Activated CD4-positive, alpha-beta T cell treated with anti-CD3 and anti-CD28 coated beads, Interleukin-2, amount 50 U/mL, for 48 hours (primary cell): ENCODE measurements at places on chromosomes 4 and X.
A peak's percentile ranks its signal among the peaks of the same experiment; 100 is the strongest.

GRCh38 chr4:17578482-17578891, 1.5 kb downstream of the LAP3 start:
- no peak for DNase-seq

GRCh38 chr4:87805971-87806370, 6.6 kb downstream of the IBSP start:
- no peak for DNase-seq

GRCh38 chr4:1222938-1223690, 25.8 kb downstream of the CTBP1 start:
- no peak for DNase-seq

DNA sequence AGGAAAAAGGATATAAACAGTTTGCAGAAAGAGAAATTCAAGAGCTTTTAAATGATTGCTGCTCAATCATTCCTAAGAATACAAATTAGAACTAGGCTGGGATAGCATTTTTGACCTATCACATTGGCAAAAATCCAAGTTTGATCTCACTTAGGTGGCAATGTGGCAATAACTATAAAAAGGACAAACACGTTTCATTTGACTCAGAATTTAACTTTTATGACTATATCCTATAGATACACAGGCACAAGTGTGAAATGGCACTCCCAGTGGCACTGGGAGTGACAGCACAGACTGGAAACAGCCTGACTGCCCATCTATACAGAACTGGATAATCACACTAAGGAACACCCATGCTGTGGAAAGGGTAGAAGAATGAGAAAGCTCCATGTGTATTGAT, 11.1 kb downstream of the CENPU start:
- no peak for DNase-seq

DNA sequence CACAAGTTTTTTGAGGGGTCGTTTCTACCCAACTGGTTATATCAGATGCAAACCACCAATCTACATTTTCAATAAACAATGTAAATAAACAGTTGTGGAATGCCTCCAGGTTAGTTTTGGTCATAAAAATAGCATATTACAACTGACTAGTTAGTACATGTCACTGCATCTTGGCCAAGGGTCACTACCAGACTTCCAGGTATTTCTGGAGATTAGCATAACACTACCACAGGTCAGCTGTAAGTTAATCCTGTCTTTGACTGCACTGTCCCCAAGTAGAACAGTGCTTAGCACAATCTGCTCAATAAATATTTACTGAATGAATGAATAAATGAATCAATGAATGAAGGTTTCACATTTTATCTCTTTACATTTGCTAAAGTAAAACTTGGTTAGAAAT, 64.4 kb downstream of the TBC1D19 start:
- DNase-seq: no peak

GRCh38 chr4:179465131-179465797, 2023.0 kb upstream of the AGA start:
- no peak for DNase-seq

DNA sequence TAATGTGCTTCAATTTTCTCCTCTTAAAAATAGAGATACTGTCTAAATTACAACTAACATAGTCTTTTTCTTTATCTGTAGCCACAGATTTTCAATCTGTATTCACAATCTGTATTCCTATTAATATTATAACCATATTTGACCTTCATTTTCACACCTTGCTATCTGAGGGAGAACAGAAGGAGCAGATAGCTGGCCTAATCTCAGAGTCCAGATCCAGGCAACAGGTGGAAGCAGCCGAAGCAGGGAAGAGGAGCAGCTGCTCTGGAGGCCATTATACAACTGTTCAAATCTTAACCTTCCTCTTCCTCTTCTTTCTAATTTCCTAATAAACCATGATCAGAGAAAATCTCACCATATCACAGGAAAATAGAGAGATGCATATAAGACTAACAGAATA, 14.2 kb downstream of the SEPSECS start:
- no peak for DNase-seq

GRCh38 chr4:76641351-76641750, 206.3 kb downstream of the SHROOM3 start:
- DNase-seq: no peak

GRCh38 chrX:144819406-144819805, 427.9 kb upstream of the SPANXN1 start:
- DNase-seq: no peak

DNA sequence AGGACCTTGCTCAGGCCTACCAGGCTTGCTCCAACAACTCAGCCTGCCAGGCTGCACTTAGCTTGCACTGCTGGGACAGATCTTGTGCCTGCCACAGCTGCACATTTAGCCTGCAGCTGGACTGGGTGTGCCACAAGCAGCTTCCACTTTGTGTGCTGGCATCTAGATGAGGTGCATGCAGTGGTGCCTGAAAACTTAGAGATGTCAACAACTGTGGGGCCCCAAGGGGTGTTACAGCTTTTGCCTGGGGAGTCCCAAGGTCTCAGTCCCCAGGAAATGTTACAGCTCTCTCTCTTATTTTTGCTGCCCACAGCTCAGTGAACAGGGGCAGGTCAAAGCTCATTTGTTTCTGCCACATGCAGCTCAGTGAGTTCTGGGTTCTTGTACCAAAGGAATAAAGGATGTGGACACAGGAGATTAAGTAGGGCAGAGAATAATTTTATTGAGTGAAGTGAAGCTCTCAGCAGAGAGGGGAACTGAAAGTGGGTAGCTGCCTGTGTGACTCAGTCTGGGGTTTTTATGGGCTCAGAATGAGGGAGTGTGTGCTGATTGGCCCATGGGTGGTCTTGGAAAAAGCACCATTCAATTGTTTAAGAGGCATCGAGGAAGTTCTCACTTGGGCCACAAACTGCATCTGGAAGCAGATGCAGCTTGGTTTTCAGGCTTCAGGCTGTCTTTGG, 828.3 kb downstream of the TECRL start:
- no peak for DNase-seq

DNA sequence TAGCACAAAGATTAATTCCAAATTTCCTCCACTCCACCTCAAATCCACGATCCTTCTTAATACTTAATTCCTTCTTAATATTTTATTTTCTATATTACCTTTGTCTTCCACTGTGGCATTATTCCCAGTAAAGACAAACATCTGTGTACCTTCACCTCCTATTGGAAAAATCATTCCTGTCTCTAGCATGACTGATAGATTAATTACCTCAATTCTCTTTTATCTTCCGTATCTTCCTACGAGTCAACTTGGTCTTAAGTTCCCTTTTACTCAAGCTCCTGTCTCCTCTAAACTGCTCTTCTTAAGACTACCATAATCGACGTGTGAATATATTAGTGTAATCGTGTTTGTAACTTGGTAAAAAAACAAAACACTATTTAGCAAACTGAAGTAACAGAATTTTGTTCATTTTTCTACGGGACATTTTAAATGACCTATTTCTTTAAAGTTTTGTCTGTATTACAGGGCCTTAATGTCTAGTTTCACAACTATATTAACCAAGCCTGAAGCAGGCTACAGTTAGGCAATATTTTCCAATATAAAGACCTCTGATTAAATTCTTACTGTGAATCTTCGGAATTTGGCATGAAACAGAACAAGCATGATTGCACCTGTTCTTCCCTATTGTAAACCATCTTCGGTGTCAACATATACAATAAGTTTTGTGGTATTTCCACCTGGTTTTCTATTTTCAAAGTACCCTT, 1.1 kb upstream of the USP38 start:
- no peak for DNase-seq

- DNase-seq: no peak
Measured at GRCh38 chr4:103012060-103012459, 7.4 kb downstream of the SLC9B1 start.

- no peak for DNase-seq
Measured at GRCh38 chr4:158778712-158779111, 9.9 kb downstream of the FNIP2 start.

DNA sequence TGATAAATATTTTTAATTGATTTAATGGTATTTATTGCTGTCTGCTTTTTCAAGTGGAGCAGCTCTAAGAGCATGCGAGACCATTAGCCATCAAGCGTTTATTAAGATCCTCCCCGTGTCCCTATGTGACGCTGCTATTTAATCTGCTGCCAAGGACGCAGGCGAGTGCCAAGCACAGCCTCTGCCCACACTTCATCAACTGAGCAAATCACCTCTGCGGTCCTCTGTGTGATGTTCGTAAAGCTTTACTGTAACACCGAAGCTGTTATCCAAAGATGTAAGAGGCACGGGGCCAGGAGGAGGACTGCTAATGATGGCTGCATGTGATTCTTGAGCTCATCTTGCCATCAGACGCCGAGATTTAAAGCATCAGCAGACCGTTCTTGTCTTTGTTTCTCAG, 79.5 kb downstream of the STOX2 start:
- DNase-seq: no peak

DNA sequence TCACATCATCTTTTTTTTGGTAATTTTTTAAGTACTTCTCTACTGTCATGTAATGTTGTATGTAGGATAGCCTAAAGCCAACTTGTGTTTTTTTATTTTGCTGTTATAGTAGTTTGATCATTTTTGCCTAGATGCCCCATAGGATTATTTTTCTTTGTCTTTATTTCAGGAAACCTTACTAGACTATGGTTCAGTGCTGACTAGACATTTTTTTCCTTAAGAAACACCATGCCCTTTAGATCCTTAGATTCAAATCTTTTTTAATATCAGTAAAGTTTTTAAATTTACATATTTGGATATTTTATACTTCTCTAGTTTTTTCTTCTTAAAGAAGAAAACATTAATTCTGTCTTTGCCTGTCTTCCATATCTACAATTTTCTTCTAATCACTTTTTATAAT, 221.3 kb downstream of the IDS start:
- no peak for DNase-seq

- no peak for DNase-seq
Measured at GRCh38 chr4:8394061-8394519, 46.4 kb downstream of the ACOX3 start.

GRCh38 chr4:188411805-188412204, 272.6 kb downstream of the TRIML1 start:
- no peak for DNase-seq

DNA sequence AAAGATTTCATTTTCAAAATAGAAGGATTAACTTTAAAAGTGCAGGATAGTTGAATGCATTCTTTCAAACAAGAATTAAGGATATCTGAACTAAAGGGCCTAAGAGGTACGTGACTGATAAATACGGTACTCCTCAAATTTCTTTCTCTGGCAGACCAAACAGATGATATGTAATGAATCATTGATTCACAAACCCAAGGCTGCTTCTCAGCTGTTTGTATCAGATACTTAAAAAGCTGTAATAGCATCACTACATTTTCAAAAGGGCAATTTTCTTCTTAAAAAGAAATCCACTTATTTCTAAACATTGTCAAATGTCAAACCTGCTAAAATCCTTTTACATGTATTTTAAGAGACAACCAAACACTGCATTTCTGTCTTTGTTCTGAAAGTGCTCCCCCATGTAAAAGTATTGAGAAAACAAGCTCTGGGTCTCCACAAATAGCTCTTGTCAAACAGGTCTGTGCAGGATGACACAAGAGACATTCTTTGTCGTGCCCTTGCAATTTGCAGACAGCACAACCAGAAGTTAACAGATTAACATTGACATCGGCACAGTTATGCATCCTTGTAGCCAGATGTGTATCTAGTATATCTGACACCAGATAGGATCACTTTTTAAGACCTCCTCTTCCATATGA, 82.0 kb downstream of the MANBA start:
- DNase-seq: no peak

- no peak for DNase-seq
Measured at GRCh38 chr4:114562176-114562904, 36.3 kb upstream of the UGT8 start.

DNA sequence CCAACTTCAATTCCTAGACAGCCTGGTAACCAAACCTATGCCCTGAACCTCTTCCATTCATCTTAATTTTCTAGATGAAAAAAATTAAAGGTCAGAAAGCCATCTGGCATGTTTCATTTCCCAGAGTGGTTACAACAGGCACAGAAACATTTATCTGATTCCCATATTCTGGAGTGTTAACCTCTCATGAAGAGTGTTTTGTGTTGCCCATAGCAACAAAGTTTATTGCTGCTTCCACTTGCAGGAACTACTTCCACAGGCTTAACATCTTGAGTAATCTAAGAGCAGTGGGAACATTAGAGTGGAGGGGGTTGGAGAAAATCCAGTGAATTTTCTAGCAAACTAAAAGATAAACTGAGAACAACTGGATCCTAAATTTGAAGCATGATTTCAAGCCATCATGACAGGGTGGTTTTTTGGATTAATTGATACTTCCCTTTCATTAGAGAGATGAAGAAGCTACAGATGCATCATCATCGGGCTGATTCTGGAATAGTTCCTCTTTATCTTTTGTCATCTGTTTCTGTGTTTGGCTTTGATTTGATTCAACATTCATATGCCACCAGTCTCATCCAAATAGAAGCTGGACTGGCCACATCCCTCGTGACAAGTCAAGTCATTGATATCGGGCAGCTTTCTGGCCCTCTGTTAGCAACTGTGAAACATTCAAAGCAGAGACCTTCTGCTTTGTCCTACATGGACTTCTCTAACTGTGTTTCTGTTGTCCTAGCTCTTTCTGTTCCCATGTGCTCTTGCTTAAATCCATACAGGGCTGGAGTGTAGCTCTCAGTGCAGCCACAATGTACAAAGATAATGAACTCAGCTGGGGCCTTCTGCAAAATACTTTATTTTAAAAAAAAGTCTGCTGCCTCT, 167.3 kb downstream of the MID1IP1 start:
- no peak for DNase-seq

- no peak for DNase-seq
Measured at GRCh38 chrX:139720136-139720535, 12.2 kb upstream of the MCF2 start.

GRCh38 chrX:131816551-131817136, 206.5 kb upstream of the STK26 start:
- DNase-seq: peak; percentile 59

DNA sequence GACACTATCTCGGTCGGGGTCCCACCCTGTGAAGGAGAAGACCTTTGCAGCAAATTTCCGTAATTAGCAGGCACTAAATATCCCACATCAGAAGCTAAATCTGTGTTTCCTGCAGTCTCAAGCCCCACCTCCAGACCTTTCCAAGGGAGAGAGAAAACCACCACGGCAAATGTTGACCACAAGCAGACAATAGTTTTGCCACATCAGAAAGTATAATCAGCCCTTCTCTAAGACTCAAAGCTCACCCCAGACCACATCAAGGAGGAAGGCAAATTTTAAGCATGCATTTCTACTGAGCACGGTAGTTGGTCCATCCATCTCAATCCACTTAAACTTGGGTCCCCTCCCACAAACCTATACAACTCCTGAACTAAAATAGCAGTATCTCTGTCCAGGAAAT, 398.5 kb downstream of the GPM6A start:
- no peak for DNase-seq

- DNase-seq: peak; percentile 63
Measured at GRCh38 chrX:1673337-1673736, 58.5 kb downstream of the ASMT start.
